ENCODE measurements at places on chromosomes 7 and 10.
A peak's percentile ranks its signal among the peaks of the same experiment; 100 is the strongest.

DNA sequence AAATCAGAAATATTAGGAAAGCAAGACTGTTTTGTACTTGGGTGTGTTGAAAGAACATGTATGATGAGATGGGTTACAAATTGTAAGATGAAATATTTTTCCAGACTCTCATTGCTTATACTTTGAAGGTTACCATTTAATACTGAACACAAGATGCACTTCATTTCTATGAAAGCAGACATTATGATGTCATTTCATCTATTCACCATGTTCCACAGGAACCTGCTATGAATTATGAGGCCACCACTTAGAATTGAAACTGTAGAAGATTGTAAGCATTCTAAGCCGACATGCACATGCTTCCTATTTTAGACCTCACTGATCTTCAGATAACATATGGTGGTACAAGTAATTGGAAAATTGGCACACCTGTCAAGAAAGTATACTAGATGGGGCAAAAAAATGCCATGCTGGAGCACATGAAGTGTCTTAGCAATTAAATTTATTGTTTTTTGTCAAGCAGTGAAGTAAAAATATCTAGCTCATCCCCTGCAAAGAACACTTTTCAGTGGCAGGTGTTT is 195.0 kb downstream of the PHF14 start:
- DNase-seq, result no peak

GRCh38 chr10:35511647-35512046 is 93.5 kb upstream of the GJD4 start:
- no peak for DNase-seq

GRCh38 chr7:66246554-66247171 is 41.5 kb downstream of the TPST1 start:
- DNase-seq, result no peak

GRCh38 chr10:15485684-15486316 is 114.7 kb upstream of the FAM171A1 start:
- no peak for DNase-seq

DNA sequence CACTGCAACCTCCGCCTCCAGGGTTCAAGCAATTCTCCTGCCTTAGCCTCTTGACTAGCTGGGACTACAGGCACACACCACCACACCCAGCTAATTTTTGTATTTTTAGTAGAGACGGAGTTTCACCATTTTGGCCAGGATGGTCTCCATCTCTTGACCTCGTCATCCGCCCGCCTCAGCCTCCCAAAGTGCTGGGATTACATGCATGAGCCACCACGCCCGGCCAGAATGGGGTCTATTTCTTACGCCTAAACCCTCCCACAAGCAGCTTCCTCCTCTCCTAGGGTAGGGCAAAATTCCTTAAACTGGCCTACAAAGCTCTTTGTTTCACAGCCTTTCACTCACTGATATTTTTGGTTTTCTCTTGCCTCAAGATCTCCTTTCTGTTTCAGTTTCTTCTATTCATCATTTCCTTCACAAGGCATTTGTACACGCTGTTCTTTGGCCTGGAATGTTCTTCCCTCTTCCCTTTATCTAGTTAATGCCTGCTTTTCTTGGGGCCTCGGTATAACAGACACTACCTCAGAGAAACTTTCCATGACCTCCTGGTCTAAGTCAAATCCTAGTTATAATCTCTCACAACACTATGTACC is 6.7 kb downstream of the CPEB3 start:
- DNase-seq, result no peak

DNA sequence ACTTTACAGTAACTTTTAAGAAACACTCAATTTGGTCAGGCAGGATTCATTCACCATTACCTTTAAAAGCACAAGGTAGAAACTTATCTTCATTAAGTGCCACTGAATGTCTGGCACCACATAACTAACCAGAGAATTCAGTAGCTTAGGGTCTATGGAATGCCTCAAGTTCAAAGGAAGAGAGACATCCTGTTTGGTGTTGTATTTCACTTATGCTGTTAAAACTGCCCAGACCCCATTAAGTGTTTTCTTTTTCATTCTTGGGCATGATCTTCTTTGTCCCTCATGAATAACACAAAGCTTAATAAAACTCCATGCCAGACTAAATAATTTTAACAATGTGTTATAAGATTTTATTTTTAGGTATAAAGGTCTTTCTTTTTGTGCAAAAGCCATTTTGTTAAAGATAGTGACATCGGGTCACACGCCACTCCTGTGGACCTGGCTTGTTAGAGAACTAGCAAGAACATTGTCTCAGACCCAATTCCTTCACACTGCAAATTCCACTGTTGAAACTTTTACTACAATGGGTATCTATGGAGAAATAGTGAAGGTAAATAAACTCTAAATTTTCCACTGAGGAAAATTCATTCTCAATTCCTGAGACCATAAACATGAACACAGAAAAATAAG is 221.0 kb downstream of the TWIST1 start:
- no peak for DNase-seq

DNA sequence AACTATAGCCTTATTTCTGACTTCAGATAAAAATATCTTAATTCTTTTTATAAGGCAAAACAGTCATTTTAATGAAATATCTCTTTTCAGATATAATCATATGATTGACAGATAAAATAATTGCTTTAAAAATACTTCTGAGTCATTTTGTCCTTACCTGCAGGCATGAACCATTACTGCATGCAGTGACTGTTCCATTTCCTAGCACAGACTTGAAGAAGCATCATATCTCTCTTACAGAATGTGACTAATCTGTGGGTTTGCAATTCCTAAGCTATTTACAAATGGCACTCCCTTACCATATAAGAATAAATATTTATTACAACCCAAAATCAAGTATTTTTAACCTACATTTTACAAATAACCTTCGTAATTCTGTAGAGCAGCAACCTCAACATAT is 120.7 kb downstream of the SRPK2 start:
- DNase-seq, result no peak

- DNase-seq, result no peak
Measured at GRCh38 chr7:156650042-156650441, 9.5 kb downstream of the RNF32 start.

DNA sequence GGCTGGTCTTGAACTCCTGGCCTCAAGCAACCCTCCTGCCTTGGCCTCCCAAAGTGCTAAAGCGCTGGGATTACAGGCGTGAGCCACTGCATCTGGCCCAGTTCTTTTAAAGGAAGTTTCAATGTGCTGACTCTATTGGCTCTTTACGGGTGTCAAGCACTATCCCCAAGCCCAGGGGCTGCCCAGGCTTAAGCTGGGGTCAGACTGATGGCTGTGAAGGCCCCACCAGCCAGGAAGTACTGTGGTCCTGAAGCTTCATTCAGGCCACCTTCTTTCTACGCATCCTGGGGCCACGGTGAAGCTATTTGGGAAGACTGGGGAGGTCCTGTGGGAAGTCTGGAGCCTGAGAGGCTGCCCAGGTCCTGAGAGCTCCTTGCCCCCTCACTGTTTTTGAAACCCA is 8.0 kb downstream of the GPR15LG start:
- DNase-seq, result no peak

GRCh38 chr7:29479301-29480200 is 84.1 kb upstream of the PRR15 start:
- no peak for DNase-seq

GRCh38 chr7:141585592-141586510 is 34.6 kb downstream of the AGK start:
- no peak for DNase-seq

DNA sequence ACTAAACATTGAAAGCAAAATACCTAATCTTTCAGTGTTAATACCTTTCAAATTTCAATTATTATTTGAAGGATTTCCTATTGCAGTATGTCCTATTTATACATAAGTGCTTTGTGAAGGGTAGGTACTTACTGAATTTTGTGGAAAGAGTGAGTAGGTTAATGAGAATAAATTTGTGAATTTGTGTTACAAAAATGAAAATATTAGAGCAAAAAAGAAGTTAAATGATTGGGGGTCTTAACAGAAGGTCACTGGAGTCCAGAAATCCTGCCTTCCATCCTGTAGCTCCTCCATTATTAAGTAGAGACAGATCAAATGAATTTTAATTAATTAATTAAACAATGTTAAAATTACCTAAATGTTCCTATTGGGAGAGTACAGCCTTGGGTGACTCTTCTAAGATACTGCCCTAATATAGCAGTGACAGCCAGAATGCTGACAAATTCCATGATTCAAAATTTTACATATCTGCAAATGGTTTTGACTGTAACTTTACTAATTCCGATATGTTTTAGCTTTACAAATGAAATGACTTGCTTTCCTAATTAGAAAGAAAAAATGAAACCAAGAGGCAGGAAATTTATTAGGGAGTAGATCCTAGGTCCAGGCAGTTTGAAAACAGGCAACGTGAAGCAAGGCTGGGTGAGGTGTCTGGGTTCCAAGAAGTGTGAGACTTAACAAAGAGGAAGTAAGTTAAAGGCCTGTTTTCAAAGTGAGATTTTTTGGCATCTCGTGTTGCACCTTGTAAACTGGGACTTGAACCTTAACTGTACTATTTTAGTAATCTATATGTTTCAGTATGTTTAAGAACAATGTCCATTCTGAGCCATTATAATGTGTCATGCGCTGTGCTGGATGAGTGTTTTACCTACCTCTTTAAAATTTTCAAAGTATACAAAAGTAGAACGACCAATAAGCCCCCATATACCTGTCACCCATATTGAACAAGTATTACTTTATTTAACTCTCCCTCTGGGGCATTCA is 1.5 kb downstream of the PIK3CG start:
- DNase-seq, result no peak

- DNase-seq, result no peak
Measured at GRCh38 chr7:121879544-121879943, 6.6 kb downstream of the PTPRZ1 start.

DNA sequence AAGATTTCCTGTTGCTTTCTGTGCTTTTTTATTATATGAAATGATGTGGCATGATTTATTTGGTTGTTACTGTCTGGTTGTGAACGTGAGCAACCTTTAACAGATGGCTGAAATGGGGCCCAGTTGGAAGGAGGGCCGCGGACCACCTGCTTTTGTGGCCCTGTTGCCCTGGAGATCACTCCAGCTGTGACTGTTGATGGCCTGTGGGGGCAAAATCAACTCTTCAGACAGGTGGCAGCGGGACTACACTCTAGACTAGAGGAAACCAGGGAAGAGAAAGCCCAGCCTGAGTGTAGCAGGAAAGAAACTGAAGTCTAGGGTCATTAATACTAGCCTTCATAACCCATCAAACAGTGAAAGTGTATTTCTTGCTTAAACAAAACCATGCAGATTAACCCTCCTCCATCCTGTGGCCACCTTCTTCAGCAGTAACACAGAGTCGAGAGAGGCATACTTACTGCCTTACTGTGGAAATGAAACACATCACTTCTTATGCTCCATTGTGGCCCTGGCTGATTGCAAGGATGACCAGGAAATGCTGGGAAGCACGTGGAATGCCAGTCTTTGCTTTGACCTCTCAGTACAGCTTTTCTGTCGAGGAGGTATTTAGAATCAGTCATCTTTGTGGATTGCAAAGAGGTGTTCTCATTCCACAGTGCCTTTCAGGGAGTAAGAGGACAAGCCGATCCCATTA is 80.5 kb downstream of the CCNY start:
- no peak for DNase-seq

- no peak for DNase-seq
Measured at GRCh38 chr10:132048294-132048667, 17.5 kb upstream of the JAKMIP3 start.

DNA sequence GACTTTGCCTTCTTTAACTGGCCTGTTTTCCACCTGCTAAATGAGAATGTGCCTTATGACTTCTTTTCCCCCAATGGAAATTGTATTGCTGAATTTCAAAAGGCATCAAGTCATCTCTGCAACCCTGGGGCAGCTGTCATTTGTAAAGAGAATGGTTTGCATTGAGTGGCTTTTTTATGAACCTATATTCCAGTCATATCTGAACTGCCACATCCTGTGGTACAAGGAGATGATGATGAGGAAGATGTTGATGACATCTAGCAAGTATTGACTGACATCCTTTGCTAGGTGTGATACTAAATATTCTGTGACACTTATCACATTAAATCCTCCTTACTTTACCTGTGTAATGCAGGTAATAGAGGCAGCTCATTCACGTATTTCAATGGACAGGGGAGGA is 88.3 kb upstream of the KIAA1217 start:
- DNase-seq, result no peak

DNA sequence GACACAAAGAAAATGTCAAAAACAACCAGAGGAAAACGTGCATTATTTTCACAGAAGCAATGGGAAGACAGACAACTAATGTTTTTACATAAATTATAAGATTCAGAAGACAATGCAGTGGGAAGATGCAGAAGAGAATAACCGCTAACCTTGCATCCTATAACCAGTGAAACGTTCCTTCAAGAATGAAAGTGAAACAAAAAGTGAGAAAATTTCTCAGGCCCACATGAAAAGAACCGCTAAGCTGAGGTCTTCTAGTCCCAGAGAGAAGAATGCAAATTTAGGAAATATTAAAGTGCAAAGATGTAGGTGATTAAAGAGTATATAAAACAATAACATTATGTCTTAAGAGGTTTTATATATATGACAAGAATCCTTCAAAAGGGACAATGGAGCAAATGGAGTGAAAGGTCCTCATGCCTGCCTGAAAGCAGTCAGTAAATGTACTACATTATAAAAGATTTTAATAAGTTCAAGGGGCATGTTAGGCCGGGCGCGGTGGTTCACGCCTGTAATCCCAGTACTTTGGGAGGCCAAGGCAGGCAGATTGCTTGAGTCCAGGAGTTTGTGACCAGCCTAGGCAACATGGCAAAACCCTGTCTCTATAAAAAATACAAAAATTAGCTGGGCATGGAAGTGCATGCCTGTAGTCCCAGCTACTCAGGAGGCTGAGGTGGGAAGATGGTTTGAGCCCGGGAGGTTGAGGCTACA is 43.1 kb upstream of the DDC start:
- DNase-seq, result no peak

GRCh38 chr10:73591935-73592699 is 975 bp upstream of the USP54 start:
- DNase-seq, result peak; percentile 22

GRCh38 chr10:70162151-70162891 is 8.0 kb downstream of the SAR1A start:
- no peak for DNase-seq

DNA sequence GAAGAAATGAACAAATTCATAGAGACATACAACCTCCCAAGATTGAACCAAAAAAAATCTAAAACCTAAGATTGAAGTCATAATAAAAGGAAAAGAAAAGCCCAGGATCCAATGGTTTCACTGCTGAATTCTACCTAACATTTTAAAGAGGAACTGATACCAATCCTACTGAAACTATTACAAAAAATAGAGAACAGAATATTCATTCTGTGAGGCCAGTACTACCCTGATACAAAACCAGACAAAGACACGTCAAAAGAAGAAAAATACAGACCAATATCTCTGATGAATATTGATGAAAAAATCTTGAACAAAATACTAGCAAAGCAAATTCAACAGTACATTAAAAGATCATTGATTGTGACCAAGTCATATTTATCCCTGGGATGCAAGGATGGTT is 128.5 kb upstream of the STEAP1 start:
- no peak for DNase-seq

- no peak for DNase-seq
Measured at GRCh38 chr10:77168161-77168560, 469.4 kb downstream of the KCNMA1 start.

- no peak for DNase-seq
Measured at GRCh38 chr10:74121368-74121767, 29.3 kb downstream of the AP3M1 start.

- no peak for DNase-seq
Measured at GRCh38 chr10:129523031-129523722, 56.1 kb downstream of the MGMT start.
